ENCODE measurements at places on chromosomes 7 and 10. TPM values are rescaled to one million over a fixed set of nuclear protein-coding genes. Genes with fewer than 3 reads are reported as not detected.
A peak's percentile ranks its signal among the peaks of the same experiment; 100 is the strongest.

GRCh38 chr10:35572583-35572982, 32.6 kb upstream of the GJD4 start:
- no peak overlapping the region for H3K27ac ChIP-seq
- H3K27me3 ChIP-seq, result no peaks in the 10 kb centered on the region
- no peaks in the 10 kb centered on the region for H3K4me1 ChIP-seq
- H3K36me3 ChIP-seq, result peaks cover 11% of the 10 kb centered on the region

GRCh38 chr10:83666762-83667161, 472.5 kb upstream of the GHITM start:
- H3K27ac ChIP-seq, result no peak overlapping the region
- no peaks in the 10 kb centered on the region for H3K27me3 ChIP-seq
- no peaks in the 10 kb centered on the region for H3K4me1 ChIP-seq
- no peak for DNase-seq

GRCh38 chr7:23593706-23594105, 3.5 kb upstream of the CCDC126 start:
- H3K4me3 ChIP-seq, result no peak overlapping the region
- DNase-seq, result no peak
- no peaks in the 10 kb centered on the region for H3K27me3 ChIP-seq
- H3K36me3 ChIP-seq, result no peaks in the 10 kb centered on the region

GRCh38 chr10:67609996-67610793, 85.8 kb downstream of the CTNNA3 start:
- H3K27ac ChIP-seq, result no peak overlapping the region
- no peaks in the 10 kb centered on the region for H3K27me3 ChIP-seq
- no peaks in the 10 kb centered on the region for H3K36me3 ChIP-seq
- no peaks in the 10 kb centered on the region for H3K4me1 ChIP-seq
- no peak for DNase-seq

DNA sequence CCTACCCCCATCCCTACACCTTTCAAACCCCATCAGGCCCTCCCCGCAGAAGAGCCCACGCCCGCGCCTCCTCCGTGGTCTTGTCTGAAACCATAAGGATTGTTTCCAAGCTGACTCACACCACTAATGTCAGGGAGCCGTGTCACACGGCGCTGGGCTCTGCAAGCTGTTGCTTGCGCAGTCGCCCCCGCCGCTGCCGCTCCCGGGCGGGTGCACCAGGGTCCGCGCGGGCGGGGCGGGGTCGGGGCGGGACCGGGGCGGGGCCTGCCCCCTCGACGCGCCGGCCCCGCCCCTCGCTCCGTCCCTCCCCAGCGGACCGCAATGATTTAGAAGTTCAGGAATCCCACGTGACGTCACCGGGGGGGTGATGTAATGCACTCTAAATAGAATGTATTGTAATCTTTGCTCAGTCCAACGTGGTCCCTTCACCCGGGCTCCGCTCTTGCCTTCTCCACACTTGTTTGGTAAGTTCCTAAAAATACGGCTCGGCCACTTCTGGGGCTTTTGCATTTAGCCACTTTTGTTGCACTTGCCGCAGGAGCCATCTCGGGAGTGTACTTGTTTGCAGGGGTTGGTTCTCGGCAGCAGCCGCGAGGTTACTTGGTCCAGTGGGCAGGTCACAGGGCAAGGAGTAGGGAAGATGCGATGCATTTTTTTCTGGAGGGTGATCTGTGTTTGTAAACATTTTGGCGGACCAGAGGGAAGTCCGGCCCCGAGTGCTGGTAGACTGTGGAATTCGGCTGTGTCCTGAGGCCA, 3.2 kb upstream of the CREB5 start:
- H3K4me3 ChIP-seq, result peak overlapping the region; percentile 42
- H3K4me1 ChIP-seq, result no peaks in the 10 kb centered on the region
- H3K36me3 ChIP-seq, result no peaks in the 10 kb centered on the region
- H3K27me3 ChIP-seq, result peaks cover 32% of the 10 kb centered on the region
- DNase-seq, result peak; percentile 75

AQP1 gene
- 11.3 TPM for total RNA-seq

Measured in right lobe of liver (tissue), 6 donors.